Inflammatory macrophage treated with lipopolysaccharide for 1 hour (primary cell): ENCODE measurements at places on chromosomes 4 and X.

DNA sequence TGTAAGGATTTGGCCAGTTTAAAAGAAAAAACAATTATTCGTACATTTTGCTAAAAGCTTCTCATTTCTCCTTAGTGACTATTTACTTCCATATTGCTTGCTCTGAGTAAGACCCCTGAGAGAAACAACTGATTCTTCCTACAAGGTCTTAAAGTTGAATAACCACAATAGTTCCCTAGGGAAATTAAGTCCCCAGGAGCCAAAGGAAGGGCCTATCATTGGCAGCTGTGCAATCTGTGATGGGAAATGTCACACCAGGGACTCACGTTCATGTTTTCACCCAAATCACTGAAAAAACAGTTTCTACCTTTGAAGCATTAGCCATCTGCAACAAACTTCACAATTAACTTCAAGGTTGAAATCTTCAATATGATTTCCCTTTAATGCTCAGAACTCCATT, 66.7 kb downstream of the JADE1 start:
- DNase-seq: no peak

DNA sequence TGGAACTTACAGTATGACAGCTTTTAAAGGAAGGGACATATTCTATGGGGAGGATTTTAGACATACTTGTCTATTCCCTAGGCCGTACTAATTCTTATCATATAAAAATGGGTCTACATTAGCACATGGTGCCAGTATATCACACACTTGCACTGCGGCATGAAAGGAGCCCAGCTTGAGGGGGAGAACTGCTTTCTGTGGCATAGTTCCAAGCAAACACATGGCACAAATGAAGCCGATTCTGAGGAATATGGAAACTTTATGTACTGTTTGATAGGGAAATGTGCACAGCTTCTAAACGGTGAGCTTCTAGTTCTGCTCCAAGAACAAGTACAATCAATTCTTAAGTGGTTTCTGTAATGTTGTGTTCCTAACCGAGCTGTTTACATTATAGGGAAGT, 675.6 kb upstream of the FTHL17 start:
- DNase-seq: no peak

- no peak for DNase-seq
Measured at GRCh38 chrX:97806238-97806637, 922.5 kb downstream of the RPA4 start.

- no peak for DNase-seq
Measured at GRCh38 chr4:186832906-186833305, 109.2 kb upstream of the FAT1 start.

- DNase-seq: no peak
Measured at GRCh38 chr4:11463707-11464106, 35.0 kb upstream of the HS3ST1 start.

GRCh38 chr4:80058740-80059139, 14.3 kb downstream of the ANTXR2 start:
- DNase-seq: peak; percentile 95

DNA sequence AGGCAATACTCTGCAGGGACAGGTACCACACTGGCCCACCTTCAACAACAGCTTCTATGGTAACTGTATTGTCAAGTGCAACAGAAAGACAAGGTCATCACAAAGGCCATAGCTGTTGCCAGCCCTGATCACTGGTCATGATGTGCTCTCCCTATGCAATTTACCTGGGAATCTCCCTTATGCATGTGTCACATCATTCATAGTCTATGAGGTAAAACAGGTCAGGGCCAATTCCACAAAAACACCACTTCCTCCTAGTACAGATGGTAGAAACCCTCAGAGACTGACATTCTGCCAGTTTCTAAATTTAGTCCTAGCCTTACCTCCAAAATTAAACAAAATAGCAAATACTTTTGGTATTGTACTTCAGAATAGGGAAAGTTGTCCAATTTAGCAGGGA, 132.8 kb downstream of the MGST2 start:
- DNase-seq: peak; percentile 46

DNA sequence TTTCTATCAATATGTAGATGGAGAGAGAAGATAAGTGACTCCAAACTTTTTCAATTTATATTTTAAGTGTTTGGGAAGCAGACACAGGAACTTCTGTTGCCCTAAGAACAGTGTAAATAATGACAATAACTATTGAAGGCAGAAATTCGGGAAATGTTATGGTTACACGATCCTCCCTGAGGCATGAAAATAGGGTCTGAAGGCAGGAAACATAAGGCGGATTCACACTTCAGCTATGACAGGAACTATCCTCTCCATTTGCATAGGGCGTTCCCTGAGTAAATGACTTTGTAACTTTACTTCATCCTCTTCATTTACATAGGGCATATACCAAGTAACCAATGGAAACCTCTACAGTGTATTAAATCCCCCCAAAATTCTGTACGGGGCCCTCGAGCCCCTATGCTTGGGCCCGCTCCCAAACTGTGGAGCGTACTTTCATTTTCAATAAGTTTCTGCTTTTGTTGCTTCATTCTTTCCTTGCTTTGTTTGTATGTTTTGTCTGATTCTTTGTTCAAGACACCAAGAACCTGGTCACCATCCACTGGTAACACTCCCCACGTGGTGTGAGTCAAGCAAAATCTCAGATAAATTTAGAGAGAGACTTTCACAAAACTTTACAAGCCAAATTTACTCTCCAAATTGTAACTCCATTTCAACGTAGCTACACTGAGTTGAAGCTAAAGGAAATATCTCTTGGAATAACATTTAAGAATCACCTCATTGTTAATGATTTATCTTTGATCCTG, 2504.3 kb downstream of the ARAP2 start:
- DNase-seq: no peak

DNA sequence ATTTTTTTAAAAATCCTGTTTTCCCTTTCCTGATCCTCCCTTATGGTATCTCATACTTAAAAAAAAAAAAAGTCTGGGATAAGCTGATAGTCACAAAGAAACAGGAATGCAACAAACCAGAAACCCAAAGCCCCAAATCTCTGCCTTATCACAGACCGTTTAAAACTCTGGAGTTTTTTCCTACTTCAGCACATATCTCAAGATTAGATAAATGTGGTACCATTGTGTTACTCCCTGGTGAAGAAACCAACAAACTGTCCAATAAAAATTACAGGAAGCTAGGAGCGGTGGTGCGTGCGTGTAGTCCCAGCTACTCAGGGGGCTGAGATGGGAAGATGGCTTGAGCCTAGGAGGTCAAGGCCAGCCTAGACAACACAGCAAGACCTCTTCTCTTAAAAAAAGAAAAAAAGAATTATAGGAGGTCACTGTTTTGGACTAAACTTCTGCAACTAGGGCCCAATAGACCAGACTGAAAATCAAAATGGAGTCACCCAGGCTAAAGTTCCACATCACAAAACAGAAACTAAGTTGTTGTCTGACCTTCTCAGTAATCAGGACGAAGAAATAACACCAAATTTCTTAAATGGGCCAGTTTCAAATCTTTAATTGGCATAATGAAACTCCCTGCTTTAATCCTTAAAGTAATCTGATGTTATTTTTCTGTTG, 51.9 kb downstream of the RBM47 start:
- no peak for DNase-seq

- no peak for DNase-seq
Measured at GRCh38 chrX:4239650-4240540, 526.4 kb upstream of the PRKX start.

DNA sequence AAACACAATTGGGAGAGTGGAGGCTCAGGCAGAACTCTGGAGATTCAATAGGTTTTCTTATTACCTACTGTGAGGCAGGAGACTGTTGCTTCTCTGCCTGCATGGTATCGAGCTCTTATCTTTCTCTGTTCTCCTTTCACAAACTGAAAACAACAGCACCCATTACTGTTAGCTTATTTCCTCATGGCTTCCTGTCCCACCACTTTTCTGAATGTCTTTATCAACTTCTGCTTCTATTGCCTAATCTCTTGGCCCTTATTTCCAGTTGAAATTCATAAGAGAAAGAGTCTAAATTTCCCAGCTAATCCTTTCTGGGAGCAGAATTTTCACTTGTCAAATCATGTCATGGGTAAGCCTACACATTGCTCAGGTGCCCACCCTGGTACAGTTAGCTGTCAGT, 46.8 kb upstream of the NDST3 start:
- DNase-seq: peak; percentile 10

GRCh38 chrX:131359611-131360010, 70.5 kb upstream of the IGSF1 start:
- no peak for DNase-seq

- DNase-seq: no peak
Measured at GRCh38 chr4:96347582-96347981, 507.7 kb downstream of the PDHA2 start.

- DNase-seq: no peak
Measured at GRCh38 chr4:111398906-111399330, 746.3 kb upstream of the FAM241A start.

- DNase-seq: no peak
Measured at GRCh38 chrX:135095715-135096114, 24.6 kb downstream of the ETDB start.
